ENCODE measurements at places on chromosomes 1 and 21. TPM values are rescaled to one million over a fixed set of nuclear protein-coding genes. Genes with fewer than 3 reads are reported as not detected.

DNA sequence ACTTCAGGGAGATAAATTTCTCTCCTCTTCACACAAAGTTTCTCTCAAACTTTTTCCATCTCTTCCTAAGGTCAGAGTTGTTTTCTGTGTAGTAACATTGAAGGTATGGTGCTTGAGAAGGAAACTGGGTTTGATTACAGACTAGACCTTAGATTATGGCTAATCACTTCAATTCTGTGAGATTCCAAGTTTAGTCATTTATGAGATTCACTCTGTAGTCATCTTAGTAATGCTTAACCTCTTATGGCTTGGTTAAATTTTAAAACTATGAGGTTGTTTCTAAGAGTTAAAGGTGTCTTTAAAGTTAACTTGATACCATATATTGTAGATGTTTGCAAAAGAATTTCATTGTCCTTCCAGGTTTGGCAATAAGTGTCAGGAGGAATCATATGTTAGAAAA lies 1092.2 kb downstream of the KCNT2 start:
- no peak for ATAC-seq

- ATAC-seq = no peak
Measured at GRCh38 chr1:51433972-51434510, 85.0 kb downstream of the EPS15 start.

DNA sequence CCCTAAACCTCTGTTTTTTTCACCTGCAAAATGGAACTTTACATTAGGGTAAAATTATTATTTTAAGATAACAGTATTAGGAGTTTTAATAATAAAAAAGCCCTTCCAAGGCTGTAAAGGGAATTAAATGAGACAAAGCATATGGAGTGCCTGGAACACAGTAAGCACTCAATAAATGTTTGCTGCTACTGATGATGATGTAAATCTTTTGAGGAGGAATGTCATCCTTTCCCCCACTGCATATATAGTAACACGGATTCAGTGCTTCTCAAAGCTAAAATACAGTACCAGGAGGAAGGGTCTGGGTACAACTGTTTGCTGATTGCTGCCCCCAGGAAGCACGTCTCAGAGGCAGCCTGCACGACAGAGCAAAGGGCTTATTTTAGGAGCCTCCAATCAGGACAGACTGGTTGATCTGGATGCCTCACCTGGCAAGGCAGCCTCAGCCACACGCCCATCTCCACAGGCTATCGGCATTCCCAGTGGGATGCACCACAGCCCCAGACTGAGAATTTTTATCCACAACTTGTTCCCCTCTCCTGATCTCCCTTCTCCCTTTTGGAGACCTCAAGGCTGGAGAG lies 64.4 kb downstream of the GADD45A start:
- ATAC-seq = peak; percentile 80

- no peak for ATAC-seq
Measured at GRCh38 chr21:35895598-35895997, 164.7 kb downstream of the SETD4 start.

GRCh38 chr1:11318982-11319381 lies 46.0 kb downstream of the UBIAD1 start:
- no peak for ATAC-seq

FCRL5 gene
- 0.72 TPM for total RNA-seq

ASTN1 gene
- not detected for total RNA-seq

NTNG1 gene
- total RNA-seq = 0.48 TPM
